Effector CD4-positive, alpha-beta T cell (primary cell): ENCODE measurements at places on chromosomes 2 and 18.
A peak's percentile ranks its signal among the peaks of the same experiment; 100 is the strongest.

DNA sequence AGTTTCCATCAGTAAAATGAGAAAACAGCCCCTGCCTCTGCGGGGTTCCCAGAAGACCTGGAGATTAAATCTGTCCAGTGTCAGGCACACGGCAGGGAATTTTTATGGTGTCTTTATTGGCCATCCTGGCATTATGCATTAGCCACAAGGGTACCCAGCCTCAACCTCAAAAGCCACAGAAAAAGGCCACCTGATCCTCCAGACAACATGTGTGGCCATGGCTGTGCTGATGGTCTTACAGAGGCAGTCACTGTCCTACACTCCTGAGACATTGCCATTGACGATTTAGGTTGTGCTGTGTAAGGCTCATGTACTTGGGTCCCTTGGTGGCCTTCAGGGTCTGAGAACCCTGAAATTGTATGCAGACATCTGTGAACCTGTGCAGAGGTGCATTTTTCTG, 115.6 kb downstream of the SMAD7 start:
- no peak for DNase-seq

DNA sequence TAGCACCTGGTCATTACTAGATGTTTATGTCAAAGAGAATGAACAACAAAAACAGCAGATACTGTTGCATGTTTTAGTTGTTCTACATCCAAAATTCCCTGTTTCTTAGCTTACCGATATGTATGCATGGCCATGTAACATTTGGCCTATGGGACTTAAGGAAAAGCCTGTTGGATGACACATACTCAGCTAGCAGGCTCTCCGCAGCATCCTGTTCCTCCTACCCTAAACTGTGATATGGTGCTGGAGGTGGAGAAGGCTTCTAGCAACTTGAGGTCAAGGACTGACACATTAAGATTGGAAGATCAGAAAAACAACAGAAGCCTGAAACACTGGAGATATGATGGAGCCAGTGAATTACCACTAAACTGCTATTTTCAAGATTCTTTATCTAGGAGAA, 537.8 kb downstream of the LRRTM4 start:
- DNase-seq = no peak

DNA sequence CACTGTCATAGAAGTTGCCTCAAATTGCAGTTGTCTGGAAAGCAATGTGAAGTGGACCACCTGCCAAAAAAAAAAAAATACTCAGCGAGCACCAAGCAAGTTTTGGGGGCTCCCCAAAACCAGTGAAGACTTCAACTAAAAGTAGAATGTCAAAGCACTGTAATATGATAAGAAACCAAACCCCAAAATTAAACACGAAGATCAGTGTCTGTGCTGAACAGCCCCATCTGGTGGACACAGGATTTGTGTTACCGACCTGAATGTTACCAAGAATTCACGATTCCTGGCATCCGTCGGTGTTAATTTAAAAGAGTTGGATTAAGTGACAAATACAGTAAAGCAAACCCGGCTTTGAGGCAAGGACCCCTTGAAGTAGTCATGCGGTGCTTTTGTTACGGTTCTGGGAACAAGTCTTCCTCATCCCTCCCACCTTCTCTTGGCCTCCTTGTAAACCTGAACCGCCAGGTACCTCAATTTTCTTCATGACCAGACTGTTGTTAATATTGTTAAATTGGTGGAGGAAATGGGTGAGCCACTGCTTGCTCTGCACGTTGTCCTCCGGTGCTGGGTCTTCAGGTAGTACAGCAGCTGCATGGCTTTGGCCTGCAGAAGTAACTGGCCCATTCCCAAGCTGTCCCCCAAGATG, 31.3 kb upstream of the SSB start:
- peak; percentile 43 for DNase-seq

DNA sequence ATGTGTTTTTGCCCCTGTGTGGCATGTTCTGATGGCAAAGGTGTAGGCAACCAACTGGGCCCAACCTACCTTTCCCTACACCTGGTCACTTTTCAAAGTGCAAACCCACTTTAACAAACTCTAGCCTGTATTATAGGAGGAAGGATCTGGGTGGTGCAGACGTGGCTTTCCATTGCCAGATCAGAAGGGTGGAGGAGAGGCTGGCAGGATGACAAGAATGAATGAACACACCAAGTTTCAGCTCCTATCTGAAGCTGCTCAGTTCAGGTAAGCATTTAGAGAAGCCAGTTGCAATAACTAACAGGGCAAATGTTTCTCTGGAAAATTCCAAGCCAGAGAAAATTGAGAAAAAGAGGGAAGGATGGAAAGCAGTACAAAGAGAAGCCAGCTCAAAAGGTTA, 707 bp upstream of the SERPINB7 start:
- no peak for DNase-seq

DNA sequence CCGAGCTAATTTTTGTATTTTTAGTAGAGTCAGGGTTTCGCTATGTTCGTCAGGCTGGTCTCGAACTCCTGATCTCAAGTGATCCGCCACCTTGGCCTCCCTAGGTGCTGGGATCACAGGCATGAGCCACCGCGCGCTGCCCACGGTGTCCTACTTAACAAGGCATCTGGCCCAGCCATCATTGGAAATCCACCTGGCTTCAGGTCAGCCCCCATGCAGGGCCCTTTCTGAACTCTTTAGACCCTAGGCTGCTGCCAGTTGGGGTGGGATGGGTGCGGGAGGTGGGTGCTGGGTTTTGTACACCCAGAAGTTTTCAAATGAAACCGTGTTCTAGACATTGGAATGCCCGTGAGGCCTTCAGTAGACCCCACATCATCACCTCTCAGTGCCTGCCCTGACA, 26.6 kb upstream of the NT5DC4 start:
- no peak for DNase-seq

DNA sequence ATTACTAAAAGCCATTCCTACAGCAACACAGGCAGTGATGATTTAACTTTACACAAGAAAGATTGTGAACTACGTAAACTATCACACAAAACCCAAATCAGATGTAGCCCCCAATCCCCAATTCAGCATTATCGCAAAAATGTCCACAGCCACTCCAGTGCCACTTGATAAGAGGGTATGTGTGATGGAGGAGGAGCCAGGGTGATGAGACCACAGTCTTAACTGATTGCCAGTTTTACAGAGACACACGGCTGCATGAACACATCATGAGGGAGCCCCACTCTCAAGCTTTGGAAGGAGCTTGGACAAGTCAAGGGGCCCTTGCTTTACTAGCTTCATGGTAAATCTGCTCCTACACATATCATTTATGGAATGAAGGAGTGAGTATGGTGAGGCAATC, 116.0 kb downstream of the FAM161A start:
- DNase-seq = no peak

DNA sequence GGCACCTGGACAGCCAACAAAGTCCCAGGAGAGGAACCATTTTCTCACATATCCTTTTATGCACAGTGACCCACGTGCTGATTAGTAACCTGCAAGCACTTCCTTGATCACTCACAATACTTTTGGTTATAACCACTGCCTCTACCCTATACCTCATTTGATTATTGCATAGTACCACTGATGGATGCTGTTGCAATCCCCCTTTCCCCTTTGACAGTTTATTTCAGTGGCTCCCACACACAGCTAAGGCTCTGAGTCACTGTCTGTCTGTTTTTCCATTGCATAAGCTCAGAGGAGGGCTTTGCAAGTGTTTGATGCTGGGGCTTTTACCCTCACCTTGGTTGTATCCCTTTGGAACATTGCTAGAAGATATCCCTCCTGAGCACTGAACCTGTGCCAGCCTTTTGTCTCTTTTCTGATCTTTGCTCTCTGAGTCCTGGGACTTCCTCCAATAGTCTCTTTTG, 101.7 kb upstream of the RBBP8 start:
- no peak for DNase-seq

GRCh38 chr2:154724194-154724797, 25.8 kb downstream of the KCNJ3 start:
- no peak for DNase-seq

DNA sequence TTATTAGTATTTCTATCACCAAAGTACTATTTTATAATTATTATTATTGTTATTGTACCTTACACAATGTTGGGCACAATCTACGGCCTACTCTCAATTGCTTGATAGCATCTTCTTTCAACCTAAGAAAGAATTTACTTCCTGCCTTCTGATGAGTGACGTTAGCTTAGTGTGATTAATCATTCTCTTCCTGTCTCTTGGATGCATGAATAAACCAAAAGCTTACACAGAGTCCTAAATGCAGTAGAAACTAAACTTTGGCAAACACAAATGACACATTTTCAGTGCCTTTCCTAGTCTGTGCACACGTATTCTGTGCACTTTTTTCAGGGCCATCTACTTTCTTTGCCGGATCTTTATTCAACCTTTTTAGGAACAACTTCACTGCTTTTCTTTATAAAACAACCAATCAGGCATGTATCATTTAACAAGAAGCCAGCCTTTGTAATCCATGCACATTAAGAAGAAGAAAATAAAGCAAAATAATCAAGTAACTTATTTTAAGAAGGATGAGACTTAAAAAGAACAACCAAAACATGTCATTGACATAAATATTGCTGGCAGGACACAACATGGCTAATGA, 19.1 kb downstream of the TRAK2 start:
- DNase-seq = no peak

- DNase-seq = no peak
Observed at GRCh38 chr18:45441110-45441847, 174.0 kb upstream of the SLC14A2 start.

DNA sequence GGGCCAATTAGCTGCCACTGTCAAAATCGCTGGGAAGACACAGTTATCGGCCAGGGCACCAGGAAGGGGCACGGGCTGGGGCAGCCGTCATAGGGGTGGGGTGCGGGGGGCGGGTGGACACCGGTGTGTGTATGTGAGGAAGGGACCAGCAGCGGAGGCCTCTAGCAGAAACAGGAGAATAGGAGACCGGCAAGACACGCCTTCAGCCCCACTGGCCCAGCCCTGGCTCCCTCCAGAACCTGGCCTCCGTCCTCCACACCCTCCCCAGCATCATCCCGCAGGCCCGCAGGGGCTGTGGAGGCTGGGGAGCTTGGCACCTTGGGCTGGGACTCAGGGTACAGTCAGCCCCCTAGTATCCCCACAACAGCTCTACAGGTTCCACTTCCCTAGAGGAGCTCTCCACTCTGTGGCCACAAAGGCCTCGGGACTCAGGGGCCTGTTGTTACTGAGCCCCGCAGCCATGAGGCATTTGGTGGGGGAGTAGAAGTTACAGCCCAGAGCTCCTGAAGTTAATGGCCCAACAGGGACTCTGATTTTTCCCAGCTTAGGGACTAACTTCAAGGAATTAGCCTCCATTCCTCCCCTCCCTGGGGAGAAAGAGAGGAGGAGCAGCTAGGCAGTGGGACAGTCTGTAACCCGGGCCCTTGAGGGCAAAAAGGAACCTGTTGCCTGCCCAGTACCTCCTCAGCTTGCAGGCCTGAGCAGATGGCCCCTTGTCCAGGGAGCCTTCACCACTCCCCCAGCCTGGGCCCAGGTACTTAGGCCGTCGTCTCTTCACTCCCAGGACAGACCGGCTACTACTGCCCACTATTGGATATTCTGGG, 19.9 kb downstream of the SH2D6 start:
- no peak for DNase-seq

DNA sequence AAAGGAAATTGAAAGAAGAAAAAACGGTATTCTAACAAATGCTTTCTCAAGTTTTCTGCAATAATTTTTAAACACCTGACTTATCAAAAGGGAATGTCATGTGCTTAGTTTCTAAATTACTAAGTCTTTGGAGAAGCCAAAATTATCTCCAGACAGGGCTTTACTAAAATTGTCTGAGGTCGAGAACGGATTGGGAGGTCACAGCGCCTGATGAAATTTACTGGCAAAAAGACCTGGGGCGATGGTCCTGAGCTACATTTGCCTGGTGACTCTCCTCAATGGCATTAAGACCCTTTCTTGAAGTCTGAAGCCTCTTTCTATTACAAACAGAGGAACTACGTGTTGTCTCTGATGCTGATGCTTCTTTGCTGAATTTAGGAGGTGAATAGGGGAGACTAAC, 291.8 kb upstream of the SESTD1 start:
- no peak for DNase-seq

DNA sequence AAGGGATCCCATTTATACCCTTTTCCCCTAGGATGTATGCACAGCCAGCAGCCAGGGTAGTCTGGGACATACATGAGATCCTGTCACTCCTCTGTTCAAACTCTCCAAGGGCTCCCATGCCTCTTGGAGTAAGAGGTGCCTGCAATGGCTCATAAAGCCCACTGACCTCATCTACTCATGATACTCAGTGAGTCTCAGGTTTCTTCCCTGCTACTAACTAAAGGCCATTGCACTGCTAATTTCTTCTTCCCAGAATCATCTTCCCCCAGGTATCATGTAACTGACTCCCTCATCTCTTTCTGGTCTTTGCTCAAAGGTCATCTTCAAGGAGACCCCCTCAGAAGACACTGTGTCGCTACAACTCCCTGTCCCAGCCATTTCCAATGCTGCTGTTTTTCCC, 68.2 kb downstream of the CCBE1 start:
- no peak for DNase-seq

DNA sequence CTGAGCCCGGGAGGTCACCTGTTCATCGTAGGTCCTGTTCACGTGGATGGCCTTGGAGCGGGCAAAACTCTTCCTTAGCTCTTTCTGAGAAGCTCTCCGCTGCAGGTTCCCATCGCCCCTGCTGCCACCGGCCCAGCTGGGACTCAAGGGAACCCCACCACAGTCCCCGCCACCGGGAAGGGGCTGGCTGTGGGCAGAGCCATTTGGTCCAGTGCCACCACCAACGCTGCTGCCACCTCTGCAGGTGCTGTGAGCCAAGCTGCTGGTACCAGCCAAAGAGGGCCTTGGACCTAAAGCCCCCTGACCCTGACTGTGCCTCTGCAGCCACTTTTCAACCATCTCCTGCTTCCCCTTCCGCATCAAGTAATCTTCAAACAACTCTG, 586 bp downstream of the PDE11A start:
- DNase-seq = no peak
